ENCODE measurements at places on chromosomes 3 and 15. TPM values are rescaled to one million over a fixed set of nuclear protein-coding genes. Genes with fewer than 3 reads are reported as not detected.

The GOLGA8N gene
- total RNA-seq, result 3.6 TPM

The GPR62 gene
- total RNA-seq, result under 0.01 TPM

The LMCD1 gene
- 40.1 TPM for total RNA-seq

The ZNF621 gene
- total RNA-seq, result 23.3 TPM

The CMTM8 gene
- total RNA-seq, result 0.26 TPM

The C3orf49 gene
- total RNA-seq, result not detected
